ENCODE measurements at places on chromosomes 16 and 17.

DNA sequence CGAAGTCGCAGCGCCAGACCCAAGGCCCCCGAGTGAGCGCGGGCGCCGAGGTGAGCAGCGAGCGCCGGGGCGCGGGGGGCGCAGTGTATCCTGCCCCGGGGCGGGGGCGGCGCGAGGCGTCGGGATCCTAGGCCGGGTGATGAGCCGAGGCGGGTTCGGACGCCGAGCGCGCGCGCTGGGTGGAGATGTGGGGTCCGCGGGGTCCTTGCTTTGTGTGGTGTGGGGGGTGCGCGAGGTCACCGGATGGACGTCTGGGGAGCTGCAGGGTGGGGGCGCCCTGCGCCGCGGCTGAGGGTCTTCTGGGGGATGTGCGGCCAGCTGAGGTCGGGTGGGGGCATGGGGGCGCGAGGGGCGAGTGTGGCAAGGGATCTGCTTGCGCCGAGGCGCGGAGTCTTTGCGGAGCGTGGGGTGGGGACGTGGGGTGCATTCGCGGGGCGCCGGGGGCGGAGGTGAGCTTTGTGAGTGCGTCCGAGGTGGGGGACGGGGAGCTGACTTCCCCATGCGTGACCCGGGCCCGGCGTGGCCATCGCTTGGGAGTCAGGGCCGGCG, 560 bp downstream of the RAI1 start:
- DNase-seq: peak; percentile 79

DNA sequence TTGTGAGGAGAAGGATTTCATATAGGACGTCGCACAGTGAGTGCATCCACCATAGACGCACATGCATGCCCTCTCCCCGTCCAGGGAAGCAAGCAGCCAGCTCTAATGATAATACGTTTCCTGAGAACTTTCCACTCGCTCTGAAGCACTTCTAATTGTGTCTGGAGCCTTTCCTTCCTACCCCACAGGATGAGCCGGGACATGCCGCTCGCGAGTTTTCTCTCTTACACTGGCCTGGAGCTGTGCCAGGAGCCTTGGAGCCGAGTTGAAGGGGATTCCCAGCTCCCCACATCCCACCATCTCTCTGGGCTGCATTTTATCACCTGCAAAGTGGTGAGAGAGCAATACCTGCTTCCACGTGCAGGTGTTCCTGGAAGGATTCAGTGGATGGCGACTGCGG, 368.1 kb downstream of the C16orf95 start:
- no peak for DNase-seq

DNA sequence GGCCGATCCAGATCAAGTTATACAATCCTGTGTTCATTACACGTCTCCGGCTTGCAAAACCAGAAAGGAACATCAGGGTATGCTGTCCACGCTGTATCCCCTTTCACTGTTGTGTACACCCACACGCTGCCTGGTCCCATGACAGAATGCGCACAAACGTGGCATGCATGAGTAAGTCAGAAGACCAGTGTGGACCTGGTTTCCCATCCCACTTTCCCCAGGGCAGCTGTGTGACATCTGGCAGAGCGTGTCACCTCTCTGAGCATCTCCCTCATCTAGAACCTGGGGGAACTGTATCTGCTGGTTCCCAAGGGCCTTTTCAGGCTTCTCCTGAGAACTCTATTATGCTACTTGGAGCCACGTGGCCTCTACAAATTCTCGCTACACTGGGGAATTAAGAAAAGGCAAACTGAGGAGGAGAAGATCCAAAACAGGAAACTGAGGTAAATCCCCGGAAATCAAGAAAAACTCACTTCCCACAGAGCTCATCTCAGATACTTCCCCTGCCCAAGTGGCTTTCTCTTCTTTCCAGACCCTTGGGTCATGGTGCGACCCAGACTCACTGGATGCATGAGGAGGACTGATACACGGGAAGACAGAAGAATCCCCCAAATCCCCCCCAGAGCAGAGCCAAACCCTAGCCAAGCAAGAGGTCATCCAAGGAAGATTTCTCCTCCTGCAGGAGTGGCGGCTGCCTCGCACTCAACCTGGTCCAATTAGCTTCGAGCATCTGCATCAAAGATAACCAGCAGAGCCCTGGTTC, 139.3 kb downstream of the GAS7 start:
- DNase-seq: no peak

- DNase-seq: peak; percentile 85
Observed at GRCh38 chr17:1643293-1643998, 2.1 kb downstream of the SCARF1 start.

- no peak for DNase-seq
Observed at GRCh38 chr17:11969565-11969964, 27.7 kb downstream of the ZNF18 start.

DNA sequence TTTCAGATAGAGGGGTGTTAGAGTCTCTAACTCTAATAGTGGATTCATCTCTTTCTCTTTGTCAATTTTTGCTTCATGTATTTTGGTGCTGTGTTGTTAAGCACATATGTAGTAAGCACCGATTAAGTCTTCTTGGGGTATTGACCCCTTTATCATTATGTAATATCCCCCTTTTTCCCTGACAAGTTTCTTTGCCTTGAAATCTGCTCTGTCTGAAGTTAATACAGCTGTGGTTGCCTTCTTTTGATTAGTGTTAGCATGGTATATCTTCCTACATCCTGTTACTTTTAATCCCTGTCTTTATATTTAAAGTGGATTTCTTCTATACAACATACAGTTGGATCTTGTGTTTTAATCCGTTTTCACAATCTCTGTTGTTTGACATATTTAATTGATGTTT, 60.6 kb downstream of the BCAS3 start:
- DNase-seq: no peak

DNA sequence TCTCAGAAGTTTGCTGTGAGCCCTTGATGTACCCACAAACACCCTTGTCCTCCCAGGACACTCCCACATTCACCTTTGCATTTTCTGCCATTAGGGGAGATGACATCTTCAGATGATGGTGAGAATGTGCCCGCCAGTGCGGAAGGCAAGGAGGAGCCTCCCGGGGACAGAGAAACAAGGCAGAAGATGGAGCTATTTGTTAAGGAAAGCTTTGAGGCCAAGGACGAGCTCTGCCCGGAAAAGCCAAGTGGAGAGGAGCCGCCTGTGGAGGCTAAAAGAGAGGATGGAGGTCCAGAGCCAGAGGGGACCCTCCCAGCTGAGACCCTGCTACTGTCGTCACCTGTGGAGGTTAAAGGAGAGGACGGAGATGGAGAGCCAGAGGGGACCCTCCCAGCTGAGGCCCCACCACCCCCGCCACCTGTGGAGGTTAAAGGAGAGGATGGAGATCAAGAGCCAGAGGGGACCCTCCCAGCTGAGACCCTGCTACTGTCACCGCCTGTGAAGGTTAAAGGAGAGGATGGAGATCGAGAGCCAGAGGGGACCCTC, 17.0 kb downstream of the TAF1C start:
- peak; percentile 34 for DNase-seq

GRCh38 chr17:40134184-40134583, 6.2 kb upstream of the CASC3 start:
- DNase-seq: no peak

GRCh38 chr17:45895304-45895968, 1.1 kb downstream of the MAPT start:
- DNase-seq: peak; percentile 73

- no peak for DNase-seq
Observed at GRCh38 chr17:50916026-50916707, 50.0 kb upstream of the TOB1 start.

Data from ecto neural progenitor cell (in vitro differentiated cells).